ENCODE measurements at places on chromosomes 11 and 22.

DNA sequence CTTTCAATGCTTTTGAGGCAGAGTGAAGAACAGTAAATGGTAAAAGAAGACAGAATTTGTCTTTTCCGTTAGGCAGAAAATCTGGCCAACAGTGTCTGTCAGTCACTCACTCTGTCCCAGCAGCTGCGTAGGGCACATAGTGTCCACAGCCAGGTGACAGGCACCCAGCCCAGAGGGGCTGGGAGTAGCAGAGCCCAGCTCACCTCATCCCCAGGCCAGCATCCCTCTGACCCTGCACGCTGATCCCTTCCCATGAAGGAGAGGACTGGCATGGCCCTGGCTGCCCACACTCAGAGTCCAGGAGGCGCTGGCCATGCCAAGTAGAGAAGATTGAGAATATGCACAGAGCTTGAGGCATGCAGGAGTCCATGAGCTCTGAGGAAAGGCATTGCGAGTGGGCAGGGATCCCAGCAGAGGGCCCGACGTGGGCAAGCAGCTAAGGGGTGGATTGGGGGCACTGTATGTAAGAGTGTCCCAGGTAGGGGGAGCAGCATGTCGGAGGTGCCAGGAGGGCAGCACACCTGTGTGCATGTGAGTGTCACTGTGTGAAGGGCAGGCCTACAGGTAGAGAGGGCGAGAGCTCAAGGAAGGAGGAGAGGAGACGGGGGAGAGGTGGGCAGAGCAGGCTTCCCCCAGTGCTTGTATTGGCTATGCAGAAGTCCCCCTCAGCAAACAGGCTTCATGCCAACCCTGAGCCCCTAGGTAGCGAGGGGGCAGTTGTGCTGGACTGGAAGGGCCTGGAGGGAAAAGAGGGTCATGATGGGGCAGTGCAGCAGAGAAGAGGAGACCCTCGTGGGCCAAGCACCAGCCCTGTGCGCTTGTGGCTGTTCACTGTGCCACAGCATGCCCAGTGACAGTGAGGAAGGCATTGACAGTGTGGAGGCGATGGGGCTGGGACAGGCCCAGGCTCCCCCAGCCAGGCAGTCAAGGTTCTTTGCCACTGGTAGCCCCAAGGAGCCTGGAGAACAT lies 133.8 kb downstream of the OSBP2 start:
- DNase-seq: no peak

GRCh38 chr11:65416841-65417701 lies 5.5 kb upstream of the NEAT1 start:
- DNase-seq: no peak

DNA sequence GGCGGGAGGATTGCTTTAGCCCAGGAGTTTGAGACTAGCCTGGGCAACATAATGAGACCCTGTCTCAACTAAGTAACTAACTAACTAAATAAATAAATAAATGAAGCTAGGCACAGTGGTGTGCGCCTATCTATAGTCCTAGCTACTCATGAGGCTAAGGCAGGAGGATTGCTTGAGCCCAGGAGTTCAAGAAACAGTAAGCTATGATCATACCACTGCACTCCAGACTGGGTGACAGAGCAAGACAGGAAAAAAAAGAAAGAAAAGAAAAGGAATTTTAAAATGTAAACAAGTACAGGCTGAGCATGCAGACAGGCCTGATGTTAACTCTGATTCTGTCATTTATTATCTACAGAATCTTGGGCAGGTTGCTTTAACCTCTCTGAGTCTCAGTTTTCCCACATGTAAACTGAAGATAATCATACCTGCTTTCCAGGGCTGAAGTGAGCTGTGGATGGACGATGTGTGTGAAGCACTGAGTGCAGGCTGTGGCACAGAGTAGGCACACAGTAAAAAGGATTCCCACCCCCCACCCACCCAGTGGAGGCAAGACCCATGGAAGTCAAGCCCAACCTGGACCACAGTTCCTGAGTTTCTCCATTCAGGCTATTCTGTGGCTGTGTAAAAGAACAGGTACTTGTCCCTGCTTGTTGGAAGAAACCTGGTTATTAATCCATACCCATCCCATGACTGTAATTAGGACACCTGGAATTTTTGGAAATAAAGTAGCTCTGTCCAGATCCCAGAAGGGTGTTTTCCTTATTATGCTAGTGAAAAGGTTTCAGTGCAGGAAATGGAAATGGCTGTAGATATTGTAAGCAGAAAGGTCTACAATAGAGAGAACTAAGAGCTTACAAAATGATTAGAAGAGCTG lies 18.7 kb upstream of the SCUBE2 start:
- no peak for DNase-seq

- no peak for DNase-seq
Observed at GRCh38 chr11:75667255-75667830, 1.5 kb downstream of the MAP6 start.

- no peak for DNase-seq
Observed at GRCh38 chr11:116132273-116132978, 628.2 kb upstream of the CADM1 start.

GRCh38 chr11:121589946-121590537 lies 137.3 kb upstream of the SORL1-AS1 start:
- DNase-seq: peak; percentile 18

GRCh38 chr22:49108636-49109315 lies 718.9 kb downstream of the BRD1 start:
- DNase-seq: no peak

GRCh38 chr11:18757811-18758210 lies 31.8 kb upstream of the IGSF22 start:
- no peak for DNase-seq

- DNase-seq: no peak
Observed at GRCh38 chr11:16226245-16226644, 130.1 kb downstream of the SOX6 start.

DNA sequence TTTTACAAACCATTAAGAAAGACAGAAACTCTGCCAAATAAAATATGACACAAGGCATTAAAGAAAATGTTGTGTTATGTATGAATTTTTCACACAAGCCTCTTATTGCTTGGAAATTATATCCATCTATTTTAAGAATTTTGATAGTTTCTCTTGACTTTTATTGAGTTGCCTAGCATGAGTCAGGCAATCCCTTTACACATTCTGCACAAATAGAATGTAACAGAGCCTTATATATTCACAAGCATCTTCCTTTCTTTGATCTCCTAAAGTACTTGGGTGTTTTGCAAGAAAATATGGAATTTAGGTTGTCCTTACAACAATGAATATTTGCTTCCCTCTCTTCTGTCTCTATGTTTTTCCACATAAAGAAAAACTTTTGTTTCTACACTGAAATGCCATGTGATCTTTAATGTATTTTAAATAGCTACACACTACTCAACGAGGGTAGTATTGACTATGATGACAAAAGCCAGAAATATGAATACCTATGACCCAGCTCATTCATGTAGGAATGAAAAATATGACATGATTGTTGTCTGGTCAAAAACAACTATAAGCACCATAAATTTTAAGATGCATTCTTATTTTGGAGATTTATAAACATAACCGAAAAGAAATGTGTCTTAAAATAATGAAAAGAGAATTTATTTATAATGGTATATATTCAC lies 398.8 kb downstream of the GUCY1A2 start:
- DNase-seq: no peak

GRCh38 chr22:46213052-46213451 lies 37.0 kb downstream of the CDPF1 start:
- DNase-seq: no peak
